ENCODE measurements at places on chromosomes 2 and 18.

DNA sequence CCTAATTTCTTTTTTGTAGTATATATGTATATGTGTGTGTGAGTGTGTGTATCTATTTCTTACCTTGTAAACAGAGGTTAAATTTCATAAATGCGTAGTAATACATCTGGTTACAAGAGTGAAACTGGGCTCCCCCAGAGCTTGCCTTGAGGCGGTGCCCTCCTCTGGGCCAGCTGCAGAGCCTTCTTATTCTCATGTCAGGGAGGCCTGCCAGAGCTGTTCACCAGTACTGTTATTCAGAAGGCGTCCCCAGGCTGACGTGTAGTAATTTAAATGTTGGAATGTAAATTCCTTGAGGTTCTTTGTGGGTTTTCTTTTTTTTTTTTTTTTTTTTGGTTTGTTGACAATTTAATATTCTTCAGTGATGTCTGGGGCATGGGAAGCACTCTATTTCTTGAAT lies 11.2 kb downstream of the COPS8 start:
- no peak for DNase-seq

DNA sequence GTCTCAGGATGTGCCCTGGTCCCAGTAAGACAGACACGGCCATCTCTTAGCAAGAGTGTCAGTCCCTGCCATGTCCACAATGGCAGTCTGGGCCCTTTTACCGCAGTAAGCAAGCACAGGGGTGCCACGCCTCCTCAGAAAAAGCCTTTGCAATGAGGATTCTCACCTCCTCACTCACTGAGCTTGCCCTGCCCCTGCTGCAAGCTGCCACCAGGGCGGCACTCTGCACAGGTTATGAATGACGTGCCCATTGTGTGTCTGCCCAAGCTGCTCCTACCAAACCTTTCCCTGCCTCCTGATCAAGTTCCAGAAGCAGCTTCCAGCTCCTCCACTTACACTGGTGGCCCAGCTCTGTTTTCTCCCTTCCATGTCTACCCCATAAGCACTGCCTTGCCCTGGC lies 23.3 kb downstream of the ERCC3 start:
- no peak for DNase-seq

GRCh38 chr2:134238371-134238770 lies 15.5 kb upstream of the MGAT5 start:
- DNase-seq, result no peak

DNA sequence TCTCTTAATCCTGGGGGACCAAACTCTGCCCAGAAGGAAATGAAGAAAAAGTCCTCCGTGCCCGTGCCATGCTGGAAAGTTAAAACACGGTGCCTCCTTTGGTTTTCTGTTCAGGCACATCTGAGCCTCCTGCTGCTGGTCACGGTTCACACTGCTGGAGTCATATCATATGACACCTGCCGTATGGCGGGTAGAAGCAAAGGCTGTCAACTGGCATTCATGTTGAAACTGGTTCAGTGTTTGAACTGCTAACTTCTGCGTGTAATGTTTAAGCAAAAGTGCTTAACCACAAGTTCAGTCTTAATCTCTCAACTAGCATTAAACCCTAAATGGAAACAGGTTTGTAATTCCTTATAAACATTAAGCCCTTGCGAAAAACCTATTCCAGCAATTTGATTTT lies 3.1 kb downstream of the STK39 start:
- peak; percentile 17 for DNase-seq

- DNase-seq, result peak; percentile 64
Measured at GRCh38 chr2:238256594-238257104, 16.8 kb upstream of the HES6 start.

DNA sequence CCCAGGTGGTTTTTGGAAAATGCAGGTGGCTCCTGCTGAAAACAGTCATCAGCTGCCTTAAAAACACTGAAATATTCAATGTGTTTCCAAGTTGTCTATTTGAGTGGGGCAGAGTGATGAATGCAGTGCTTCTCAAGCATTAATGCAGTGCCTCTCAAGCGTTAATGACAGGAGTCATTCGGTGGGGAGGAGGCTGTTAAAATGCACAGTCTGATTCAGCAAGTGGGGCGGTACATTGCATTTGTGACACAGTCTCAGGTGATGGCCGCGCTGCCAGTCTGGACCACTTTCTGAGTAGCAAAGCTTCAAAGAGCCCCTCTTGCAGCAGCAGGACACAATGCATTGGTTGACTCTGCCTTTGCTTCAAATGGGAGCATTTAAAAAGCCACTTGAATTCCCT lies 231.4 kb upstream of the RGPD4 start:
- no peak for DNase-seq

GRCh38 chr2:154978244-154978643 lies 279.7 kb downstream of the KCNJ3 start:
- no peak for DNase-seq
